ENCODE measurements at places on chromosomes 2 and 18.

DNA sequence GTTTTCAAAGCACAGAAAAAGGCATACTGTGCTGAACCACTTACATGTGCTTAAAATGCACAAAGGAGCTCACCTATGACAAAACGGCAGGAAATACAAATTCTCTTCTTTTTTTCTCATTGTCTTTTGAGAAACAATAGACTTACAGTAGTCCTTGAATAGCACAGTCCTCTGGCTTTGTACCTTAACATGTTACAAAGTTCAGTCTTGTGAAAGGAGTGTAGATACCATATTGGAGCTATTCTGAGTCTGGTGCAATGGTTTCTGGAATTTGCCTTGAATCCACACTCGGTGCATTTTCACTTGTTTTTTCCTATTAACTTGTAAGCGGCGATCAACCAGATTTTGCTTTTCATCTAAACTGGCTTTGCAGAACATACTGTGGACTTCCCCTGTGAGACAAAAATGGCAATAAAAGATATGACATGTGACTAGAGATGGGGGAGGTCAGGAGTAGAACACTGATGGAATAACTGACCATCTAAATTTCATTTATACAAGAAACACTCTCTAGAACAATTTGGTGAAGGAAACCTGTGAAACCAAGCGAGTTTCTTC lies 109.7 kb downstream of the METTL8 start:
- no peak for DNase-seq

GRCh38 chr2:23703583-23704385 lies 223.1 kb downstream of the ATAD2B start:
- no peak for DNase-seq

GRCh38 chr2:104847586-104848160 lies 6.2 kb upstream of the POU3F3 start:
- no peak for DNase-seq

DNA sequence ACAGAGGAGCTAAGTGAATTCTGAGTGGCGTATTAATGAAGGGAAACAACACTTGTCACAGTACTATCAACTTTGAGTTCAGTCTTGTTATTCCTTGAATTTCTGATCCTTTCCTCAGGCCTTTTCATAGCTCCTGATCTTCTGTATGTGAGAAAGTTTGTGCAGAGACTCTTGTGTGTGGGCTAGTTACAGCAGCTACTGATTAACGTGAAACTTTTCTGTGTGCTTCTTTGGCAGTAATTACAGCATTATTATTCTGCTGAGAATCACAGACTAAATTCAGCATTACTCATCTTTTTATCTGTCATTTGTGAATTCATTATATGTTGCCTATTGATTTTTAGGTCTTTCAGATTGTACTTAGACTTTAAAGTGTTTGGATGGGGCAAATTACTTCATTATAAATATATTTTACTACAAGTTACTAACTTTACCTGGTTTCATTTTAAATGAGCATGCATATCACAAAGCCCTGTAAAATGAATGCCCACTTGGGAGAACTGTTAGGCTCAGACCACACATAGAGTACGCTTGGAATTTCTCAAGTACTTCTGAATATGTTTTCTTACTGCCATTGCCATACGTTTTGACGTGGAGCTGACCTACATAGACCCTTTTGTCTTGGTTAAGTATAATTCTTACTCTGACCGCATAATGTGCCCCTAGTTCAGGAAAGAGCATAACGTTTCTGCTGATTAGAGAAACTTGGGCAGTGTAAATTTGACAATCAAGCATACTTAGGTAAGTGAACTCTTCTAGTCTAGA lies 36.2 kb downstream of the CREB1 start:
- DNase-seq: no peak

DNA sequence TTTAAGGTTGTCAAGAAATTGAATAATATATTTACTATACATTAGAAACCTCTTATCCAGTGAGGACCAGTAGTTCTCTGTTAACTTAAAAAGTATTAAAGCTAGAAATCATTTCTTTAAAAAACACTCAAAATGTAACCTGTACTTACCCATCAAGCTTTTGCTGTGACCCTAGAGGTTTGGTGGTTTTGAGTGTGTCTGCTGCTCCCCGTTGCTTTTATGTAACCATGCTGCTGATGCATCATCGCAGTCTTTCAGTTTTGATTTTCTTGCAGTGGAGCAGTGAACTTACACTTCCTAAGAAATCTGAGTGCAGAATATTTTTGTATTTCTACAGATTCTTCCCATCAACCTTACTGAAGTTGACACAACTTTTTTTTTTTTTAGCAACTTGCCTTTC lies 34.2 kb downstream of the MRPS9 start:
- DNase-seq: no peak

DNA sequence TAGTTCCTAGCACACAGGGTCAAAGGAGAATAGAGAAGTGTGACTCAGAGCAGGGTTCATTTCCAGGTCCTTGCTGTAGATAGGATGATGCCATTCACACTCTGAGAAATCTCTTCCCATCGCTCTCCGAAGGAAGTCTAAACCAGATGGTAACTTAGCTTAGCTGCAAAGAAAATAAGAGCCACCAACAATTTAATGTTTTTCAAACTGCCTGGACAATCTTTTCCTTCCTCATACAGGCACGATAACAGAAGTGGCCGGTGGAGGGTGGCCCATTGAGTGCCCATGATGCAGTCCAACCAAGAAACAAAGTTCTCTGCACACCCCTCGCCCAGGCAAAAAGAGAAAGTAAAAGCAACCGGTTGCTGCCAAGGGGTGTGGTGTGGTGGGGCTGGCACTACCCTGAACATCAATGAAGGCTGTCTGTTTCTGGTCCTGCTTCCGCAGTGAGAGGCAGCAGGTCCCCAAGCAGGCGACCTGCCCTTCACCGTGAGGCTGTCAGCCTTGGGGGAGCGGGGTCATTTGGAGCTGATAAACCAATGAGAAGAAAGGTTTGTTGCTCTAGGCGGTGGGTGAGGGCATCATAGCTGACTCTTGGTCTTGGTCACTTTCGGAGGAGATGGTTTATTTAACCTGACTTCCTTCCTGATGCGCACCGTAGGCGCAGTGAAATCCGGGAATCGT lies 105.6 kb upstream of the CD302 start:
- DNase-seq: no peak

- no peak for DNase-seq
Measured at GRCh38 chr18:58275176-58275575, 231.2 kb downstream of the NEDD4L start.

GRCh38 chr2:150495993-150496627 lies 8.6 kb upstream of the RND3 start:
- peak; percentile 91 for DNase-seq

- peak; percentile 67 for DNase-seq
Measured at GRCh38 chr2:32990556-32990955, 43.8 kb downstream of the LTBP1 start.

GRCh38 chr2:174399171-174399570 lies 3.6 kb downstream of the SCRN3 start:
- DNase-seq: no peak

GRCh38 chr2:202444000-202444399 lies 67.9 kb downstream of the BMPR2 start:
- no peak for DNase-seq

GRCh38 chr2:100964222-100964621 lies 37.9 kb upstream of the RPL31 start:
- DNase-seq: no peak

All from epithelial cell of esophagus (primary cell).